Right atrium auricular region (tissue), 2 donors: ENCODE measurements at places on chromosomes 13 and 19. TPM values are rescaled to one million over a fixed set of nuclear protein-coding genes. Genes with fewer than 3 reads are reported as not detected.

The FFAR3 gene
- not detected for total RNA-seq

- no peaks in the 10 kb centered on the region for H3K27me3 ChIP-seq
- no peak overlapping the region for H3K4me3 ChIP-seq
- no peak overlapping the region for H3K27ac ChIP-seq
- H3K36me3 ChIP-seq, result no peaks in the 10 kb centered on the region
Measured at GRCh38 chr19:44455100-44455499, 6.8 kb upstream of the ZNF229 start.

- DNase-seq, result no peak
- peaks cover 21% of the 10 kb centered on the region for H3K36me3 ChIP-seq
- no peak overlapping the region for H3K4me3 ChIP-seq
- peak overlapping the region; percentile 83 for H3K27ac ChIP-seq
- H3K4me1 ChIP-seq, result peaks cover 84% of the 10 kb centered on the region
Measured at GRCh38 chr19:16444269-16444600, 27.5 kb downstream of the EPS15L1 start.

GRCh38 chr13:109275852-109276251, 510.5 kb downstream of the IRS2 start:
- H3K4me3 ChIP-seq, result no peak overlapping the region
- no peak for DNase-seq
- no peaks in the 10 kb centered on the region for H3K36me3 ChIP-seq
- H3K4me1 ChIP-seq, result no peaks in the 10 kb centered on the region
- peak overlapping the region; percentile 87 for H3K27ac ChIP-seq

- H3K36me3 ChIP-seq, result no peaks in the 10 kb centered on the region
- H3K27ac ChIP-seq, result no peak overlapping the region
- H3K4me1 ChIP-seq, result no peaks in the 10 kb centered on the region
- DNase-seq, result peak; percentile 61
- no peaks in the 10 kb centered on the region for H3K27me3 ChIP-seq
Measured at GRCh38 chr13:46866150-46866549, 30.7 kb downstream of the HTR2A start.

DNA sequence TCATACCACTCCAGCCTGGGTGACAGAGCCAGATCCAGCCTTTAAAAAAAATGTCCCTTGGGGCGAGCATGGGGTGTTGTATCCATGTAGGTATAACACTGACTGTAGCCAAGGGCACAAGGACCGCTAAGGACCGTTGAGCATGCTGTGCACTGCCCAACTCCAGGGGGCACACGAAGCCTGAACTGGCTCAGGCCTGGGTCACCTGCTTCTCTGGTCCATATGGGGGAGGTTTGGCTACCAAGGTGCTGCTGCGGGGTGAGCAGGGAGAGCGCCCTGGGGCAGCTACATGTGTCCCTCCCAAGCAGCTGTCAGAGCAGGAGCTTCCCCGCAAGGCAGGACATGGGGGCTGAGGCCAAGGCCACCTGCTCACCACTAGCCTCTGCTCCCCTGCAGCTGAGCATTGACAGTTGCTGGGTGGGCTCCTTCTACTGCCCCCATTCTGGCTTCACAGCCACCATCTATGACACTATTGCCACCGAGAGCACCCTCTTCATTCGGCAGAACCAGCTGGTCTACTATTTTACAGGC, 16.3 kb downstream of the CATSPERG start:
- H3K27ac ChIP-seq, result no peak overlapping the region
- no peaks in the 10 kb centered on the region for H3K36me3 ChIP-seq
- no peaks in the 10 kb centered on the region for H3K4me1 ChIP-seq
- no peak for DNase-seq
- H3K4me3 ChIP-seq, result no peak overlapping the region
- no peaks in the 10 kb centered on the region for H3K27me3 ChIP-seq

- peak overlapping the region; percentile 64 for H3K27ac ChIP-seq
- no peaks in the 10 kb centered on the region for H3K36me3 ChIP-seq
- H3K4me3 ChIP-seq, result no peak overlapping the region
- no peak for DNase-seq
- H3K4me1 ChIP-seq, result peaks cover 7% of the 10 kb centered on the region
Measured at GRCh38 chr13:21481359-21481758, 22.3 kb upstream of the ZDHHC20 start.
